Mucosa of descending colon (tissue), 3 donors: ENCODE measurements at places on chromosomes 11 and 22.

DNA sequence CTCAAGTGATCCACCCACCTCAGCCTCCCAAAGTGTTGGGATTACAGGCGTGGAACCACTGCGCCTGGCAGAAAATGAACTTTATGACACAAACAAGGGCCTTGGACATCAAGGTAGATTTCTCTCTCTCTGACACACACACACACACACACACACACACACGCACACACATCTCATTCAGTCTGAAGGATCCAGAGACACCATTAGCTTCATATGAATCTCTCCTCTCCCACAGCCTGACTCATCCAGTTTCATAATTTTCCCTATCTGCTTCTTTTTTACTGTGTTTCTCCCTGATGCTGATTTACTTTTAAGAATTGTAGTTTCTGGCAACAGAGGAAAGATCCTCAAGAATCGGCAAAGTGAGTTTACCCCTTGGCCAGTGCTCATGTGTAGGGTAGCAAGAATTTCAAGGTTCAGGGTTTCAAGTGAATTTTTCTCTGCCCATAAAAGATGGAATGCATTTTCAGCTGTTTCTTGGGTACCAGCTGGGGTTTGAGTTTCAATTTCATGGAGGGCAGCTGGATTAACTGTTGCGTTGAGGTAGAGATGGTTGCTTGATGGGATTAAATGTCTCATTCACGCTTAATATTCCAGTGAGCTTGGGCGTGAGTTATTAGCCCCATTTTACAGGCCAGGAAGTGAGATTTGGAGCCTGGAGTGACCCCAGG, 3.5 kb downstream of the MYO18B start:
- DNase-seq = no peak

DNA sequence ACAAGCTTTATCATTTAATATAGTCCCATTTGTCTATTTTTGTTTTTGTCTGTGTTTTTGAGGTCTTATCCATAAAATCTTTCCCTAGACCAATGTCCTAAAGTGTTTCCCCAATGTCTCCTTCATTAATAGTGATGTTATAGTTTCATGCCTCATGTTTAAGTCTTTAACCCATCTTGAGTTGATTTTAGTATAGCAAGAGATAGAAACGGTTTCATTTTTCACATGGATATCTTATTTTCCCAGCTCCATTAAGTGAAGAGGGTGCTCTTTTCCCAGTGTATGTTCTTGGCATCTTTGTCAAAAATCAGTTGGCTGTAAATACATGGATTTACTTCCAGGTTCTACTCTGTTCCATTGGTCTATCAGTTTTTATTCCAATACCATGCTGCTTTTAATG, 58.2 kb downstream of the KCNQ1OT1 start:
- no peak for DNase-seq

DNA sequence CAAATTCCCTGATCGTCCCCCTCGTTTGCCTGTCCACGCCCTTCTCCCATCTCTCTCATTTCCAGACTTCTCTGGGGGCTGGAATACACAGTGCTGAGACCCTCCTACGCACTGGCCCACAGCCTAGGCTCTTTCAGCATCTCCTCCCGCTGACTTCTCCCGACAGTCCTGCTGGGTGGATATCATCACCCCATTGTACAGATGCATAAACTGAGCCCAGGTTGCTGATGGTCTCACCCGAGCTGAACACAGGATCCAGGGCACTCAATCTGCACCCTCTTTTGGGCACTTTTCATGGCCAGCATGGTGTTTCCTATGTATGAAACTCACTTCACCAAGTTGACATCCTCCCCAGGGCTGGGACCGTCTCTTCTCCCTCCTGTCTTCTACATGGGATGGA, 31.7 kb upstream of the PICK1 start:
- no peak for DNase-seq

DNA sequence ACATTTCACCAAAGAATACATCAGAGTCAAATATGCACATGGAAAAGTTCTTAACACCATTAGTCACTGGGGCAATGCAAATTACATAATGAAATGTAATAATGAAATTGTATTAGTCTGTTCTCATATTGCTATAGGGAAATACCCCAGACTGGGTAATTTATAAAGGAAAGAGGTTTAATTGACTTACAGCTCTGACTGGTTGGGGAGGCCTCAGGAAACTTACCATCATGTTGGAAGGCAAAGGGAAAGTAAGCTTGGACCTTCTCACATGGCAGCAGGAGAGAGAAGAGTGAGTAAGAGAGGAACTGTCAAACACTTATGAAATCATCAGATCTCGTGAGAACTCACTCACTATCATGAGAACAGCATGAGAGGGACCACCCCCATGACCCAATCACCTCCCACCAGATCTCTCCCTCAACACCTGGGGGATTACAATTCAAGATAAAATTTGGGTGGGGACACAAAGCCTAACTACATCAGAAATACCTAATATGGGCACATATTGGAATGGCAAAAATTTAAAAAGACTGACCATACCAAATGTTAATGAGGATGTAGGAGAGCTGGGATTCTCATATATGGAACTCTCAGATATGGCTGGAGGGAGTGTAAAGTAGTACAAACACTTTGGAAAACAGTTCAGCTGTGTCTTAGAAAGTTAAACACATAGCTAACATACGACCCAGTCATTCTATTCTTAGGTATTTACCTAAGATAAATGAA, 65.1 kb upstream of the CD44 start:
- DNase-seq = no peak

DNA sequence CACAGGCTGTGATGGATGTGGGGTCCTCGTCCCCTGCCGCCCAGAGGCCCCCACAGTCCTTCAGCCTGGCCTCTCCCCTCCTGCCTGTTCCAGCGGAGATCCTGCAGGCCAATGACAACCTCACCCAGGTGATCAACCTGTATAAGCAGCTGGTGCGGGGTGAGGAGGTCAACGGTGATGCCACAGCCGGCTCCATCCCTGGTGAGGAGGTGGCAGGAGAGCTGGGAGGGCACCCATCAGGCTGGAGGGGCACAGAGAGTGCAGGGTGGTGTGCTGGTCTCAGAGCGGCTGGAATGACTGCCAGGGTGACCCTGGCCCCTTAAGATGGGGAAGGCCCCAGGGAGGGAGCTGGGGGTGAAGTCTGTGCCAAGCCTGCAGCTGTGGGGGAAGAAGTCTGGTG, 14.6 kb upstream of the SH3BP1 start:
- DNase-seq = no peak

DNA sequence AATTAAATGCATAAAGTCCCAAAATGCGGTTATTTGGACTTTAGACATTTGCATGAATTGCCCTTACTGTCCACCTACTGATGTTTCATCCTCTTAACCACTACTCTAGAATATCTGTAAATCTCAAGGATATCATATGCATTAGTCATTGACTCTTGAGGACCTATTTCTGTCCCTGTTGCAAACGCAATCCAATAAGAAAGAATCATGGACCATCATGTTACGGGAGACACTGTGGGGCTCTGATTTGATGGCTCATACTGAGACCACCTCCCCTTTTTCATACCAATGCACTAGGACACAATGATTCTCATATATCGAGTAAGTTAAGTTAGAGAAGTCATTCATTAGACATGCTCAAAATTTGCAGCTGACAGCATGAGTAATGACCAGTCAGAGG, 14.4 kb downstream of the POU2AF2 start:
- no peak for DNase-seq

DNA sequence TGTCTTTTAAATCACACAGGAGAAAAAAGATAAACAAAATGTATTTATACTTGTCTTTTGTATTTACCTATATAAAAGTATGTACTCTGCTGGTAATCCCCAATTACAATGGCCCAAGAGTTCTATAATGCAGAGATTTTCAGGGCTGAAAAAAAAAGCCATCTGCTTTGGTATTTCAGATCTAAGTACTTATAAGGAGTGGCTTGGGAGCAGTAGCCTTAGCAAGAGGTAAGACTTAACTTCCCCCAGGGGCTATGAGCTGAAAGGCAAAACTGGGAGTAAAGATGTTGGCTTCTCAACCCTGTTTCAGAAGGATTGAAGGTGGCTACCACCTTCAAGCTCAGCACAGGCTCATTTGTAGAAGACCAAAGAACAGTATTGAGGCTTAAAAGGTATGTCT, 35.3 kb upstream of the EP300 start:
- no peak for DNase-seq

GRCh38 chr11:108558222-108558621, 35.3 kb downstream of the EXPH5 start:
- DNase-seq = no peak

GRCh38 chr11:43925932-43926505, 16.4 kb upstream of the C11orf96 start:
- no peak for DNase-seq
